ENCODE measurements at places on chromosomes 6 and 20. TPM values are rescaled to one million over a fixed set of nuclear protein-coding genes. Genes with fewer than 3 reads are reported as not detected.

- H3K4me1 ChIP-seq = peaks cover 5% of the 10 kb centered on the region
- no peaks in the 10 kb centered on the region for H3K36me3 ChIP-seq
- DNase-seq = no peak
- H3K4me3 ChIP-seq = no peak overlapping the region
- no peak overlapping the region for H3K27ac ChIP-seq
Observed at GRCh38 chr6:12151433-12151820, 138.7 kb upstream of the EDN1 start.

- no peaks in the 10 kb centered on the region for H3K4me1 ChIP-seq
- H3K27me3 ChIP-seq = peaks cover 74% of the 10 kb centered on the region
- no peak overlapping the region for H3K4me3 ChIP-seq
- DNase-seq = no peak
- H3K36me3 ChIP-seq = no peaks in the 10 kb centered on the region
Observed at GRCh38 chr6:27547157-27548075, 74.5 kb upstream of the ZNF184 start.

The HLA-C gene
- 482 TPM for total RNA-seq

The SUPT3H gene
- total RNA-seq = 6.6 TPM

The GPR6 gene
- not detected for total RNA-seq

Measured in tibial nerve (tissue), 4 donors.